ENCODE measurements at places on chromosomes 4 and X. TPM values are rescaled to one million over a fixed set of nuclear protein-coding genes. Genes with fewer than 3 reads are reported as not detected.

Gene NDNF
- total RNA-seq = 0.28 TPM

Gene SLC7A11
- total RNA-seq = 1.3 TPM

Gene SPANXA2
- not detected for total RNA-seq

Gene TENM3
- total RNA-seq = 1.2 TPM

Gene CABS1
- not detected for total RNA-seq

Gene PNCK
- 0.67 TPM for total RNA-seq

Gene SSX4B
- not detected for total RNA-seq

Gene CXCL1
- 3.6 TPM for total RNA-seq

Gene ASB5
- total RNA-seq = not detected

Gene PAGE3
- not detected for total RNA-seq

Gene SATL1
- not detected for total RNA-seq

Gene GLUD2
- 1.6 TPM for total RNA-seq

Gene CSN1S1
- total RNA-seq = 1.3 TPM

Gene DCAF12L2
- total RNA-seq = 0.09 TPM

Gene TMEM144
- 7.5 TPM for total RNA-seq

Gene ASB11
- not detected for total RNA-seq

Gene FGF13
- 0.83 TPM for total RNA-seq

Gene PABPC4L
- 0.24 TPM for total RNA-seq

Gene CSAG1
- not detected for total RNA-seq

Gene EPGN
- total RNA-seq = not detected

Gene CHRDL1
- 1.4 TPM for total RNA-seq

Gene RBM47
- 47.8 TPM for total RNA-seq

Gene IQCM
- total RNA-seq = not detected

Gene MND1
- 0.40 TPM for total RNA-seq

Gene TCP11X2
- total RNA-seq = not detected

Gene SLC30A9
- 26.3 TPM for total RNA-seq
